Forelimb muscle (tissue), 1 donor: ENCODE measurements at places on chromosomes 13 and 19.

DNA sequence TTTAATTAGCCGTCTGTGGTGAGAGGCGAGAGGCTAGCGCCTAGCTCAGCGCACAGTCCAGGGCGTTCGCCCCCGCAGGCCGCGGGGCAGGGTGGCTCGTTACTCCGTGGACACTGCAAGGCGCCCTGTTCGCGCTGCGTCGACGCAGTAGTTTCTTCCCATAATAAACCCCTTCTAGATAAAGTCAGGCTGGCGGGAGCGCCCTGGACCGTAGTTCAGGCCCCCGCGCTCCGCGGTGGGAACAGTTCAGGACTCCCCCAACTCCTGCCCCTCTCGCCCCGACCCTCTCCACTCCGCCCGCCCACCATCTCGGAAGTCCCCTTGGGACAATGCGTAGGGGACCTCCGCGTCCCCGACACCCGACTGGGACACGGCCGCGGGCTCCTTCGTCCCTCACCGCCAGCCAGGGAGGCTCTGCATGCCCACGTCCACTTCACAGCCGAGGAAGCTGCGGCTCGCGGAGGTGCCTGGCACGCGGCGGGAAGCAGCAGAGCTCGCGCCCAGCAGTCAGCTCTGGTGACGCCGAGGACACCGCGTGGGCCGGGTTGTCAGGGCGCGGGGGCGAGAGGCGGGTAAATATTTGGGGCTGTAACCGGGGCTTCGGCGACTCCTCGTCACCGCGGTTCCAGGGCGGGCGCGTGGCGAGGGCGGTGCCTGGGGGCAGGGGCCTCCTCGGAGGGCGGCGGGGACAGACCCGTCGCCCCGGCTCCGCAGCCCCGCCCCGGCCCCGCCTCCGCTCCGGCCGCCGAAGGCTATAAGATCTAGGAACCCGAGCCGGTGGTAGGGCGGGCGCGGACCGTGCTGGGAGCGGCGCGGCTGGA is at the start of gene RGCC:
RGCC (plus strand) TSS at position 783 of the 821 bp plus-strand sequence. CDS start 158 bp downstream, outside the sequence.
- DNase-seq = no peak

- no peak for DNase-seq
Measured at GRCh38 chr19:41918653-41919244, 9.5 kb downstream of the ERFL start.

DNA sequence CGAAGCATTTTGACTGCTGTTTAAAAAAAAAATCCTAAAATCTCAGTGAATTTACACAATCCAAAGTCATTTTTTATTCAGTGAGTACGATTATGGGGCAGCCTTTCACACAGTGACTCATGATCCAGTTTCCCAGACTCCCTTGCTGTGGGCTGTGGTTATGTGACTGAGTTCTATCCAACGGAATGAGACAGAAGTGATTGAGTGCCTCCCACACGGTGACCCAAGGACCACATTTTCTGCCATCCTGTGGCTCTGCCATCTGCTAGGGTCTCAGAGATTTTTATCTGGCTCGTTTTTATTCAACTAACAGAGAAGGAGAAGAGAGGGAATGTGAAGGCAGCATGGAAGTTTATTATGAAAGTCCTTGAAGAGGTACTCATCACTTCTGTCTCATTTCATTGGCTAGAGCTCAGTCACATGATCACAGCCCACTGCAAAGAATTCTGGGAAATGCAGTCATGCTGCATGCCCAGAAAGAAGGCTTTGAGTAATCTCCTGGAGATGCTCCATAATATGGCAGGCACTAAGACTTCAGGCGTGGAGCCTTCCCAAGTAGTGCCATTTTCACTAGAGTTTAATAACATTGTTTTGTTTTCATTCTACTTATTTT is 999.4 kb downstream of the UQCRFS1 start:
- DNase-seq = no peak

GRCh38 chr13:60386250-60386649 is 10.8 kb upstream of the TDRD3 start:
- no peak for DNase-seq

GRCh38 chr13:72204291-72204690 is 337.3 kb upstream of the DACH1 start:
- no peak for DNase-seq

DNA sequence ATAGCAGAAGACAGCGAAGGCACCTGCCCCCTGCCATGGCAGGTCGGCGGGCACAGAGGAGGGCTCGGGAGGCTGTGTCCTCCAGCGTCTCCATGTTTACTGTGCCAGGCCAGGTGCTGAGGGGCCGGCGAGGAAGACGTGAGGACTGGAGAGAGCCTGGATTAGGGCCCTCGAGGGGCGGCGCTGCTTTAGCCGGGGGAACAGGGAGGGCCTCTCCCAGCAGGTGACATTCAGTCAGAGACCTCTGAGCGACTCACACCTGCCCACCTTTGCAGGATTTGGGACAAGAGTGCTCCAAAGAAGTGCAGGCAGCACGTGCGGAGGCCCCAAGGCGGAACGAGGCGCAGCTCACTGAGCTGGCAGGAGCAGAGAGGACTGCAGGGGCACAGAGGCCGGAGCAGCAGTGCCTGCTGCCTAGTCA is 17.6 kb downstream of the KDM4B start:
- no peak for DNase-seq

GRCh38 chr19:6238643-6239281 is 41.0 kb downstream of the MLLT1 start:
- DNase-seq = no peak

DNA sequence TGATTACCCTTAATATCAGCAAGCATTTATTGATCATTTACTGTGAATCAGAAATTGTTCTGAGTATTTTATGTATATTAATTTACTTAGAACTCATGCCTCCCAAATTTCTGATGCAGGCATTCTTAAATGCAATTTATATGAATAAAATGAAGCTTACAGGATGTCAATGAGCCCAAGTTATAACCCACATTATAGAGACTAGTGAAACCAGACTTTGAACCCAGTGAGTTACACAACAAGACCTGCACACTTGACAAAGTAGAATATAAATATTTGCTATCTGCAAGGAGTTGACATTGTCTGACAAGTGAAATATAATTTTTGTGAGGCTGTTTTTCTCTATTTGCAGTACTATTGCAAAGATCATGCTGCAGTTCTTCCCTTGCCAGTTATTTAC is 656.0 kb downstream of the GPC5 start:
- DNase-seq = no peak

- no peak for DNase-seq
Measured at GRCh38 chr19:47226426-47227351, 4.3 kb downstream of the BBC3 start.

- no peak for DNase-seq
Measured at GRCh38 chr13:41289463-41289881, 21.6 kb upstream of the NAA16 start.

DNA sequence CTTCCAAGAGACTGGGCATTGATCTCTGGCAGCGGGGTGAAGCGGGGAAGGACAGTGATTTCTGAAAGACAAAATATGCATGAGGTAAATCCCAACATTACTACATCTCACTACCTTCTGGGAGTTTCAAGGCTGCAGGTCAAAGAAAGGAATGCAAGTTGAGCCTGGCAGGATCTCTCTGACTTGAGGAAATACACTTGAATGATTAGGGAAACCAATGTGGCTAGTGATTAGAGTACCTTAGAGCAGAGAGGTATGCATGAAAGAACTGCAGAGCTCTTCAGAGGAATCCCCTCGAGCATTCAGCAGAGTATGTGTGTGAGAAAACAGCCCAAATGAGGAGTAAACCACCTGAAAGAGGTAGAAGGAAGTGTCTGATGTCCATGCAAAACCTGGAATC is 2874.1 kb upstream of the PCDH20 start:
- no peak for DNase-seq

DNA sequence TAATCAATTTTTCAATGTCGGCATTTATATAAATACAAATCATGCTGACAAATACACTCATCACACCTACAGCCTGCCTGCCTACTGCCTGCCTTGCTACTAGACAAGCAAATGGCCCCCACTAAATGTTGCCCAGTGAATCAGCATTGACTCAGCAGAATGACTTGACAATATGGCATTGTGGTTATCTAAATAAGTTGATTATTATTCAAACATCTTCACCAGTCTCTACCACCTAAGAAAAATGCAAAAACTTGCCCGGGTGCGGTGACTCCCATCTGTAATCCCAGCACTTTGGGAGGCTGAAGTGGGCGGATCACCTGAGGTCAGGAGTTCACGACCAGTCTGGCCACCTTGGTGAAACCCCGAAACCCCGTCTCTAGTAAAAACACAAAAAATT is 296.1 kb downstream of the PCDH9 start:
- no peak for DNase-seq

DNA sequence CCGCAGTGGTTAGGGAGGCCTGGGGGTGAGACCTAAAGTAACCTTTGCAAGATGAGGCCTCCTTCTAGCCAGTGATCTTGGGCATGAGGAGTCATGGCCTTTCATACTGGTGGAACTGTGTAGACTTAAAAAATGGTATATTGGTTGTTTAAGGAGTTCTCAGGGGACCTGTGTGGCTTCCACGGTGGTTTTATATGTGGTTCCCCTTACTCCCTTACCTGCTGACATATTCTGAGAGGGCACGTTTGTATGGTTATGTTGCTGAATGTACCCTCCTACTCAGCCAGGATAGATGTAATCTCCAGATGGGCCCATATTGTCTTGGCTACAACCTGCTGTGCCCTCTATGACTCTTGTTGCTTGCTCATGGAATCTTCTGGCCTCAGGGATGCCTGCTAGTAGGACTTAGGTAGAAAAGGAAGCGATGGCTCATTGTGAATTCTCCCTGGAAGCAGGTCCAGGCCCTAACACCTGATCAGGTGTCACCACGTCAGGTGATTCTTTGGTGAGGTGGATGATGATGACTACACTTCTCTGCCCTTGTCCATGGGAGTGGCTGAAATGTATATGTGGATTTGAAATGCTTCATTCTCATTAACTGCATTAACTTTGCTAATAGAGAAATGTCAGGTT is 1.8 kb downstream of the ZNF460 start:
- DNase-seq = no peak

DNA sequence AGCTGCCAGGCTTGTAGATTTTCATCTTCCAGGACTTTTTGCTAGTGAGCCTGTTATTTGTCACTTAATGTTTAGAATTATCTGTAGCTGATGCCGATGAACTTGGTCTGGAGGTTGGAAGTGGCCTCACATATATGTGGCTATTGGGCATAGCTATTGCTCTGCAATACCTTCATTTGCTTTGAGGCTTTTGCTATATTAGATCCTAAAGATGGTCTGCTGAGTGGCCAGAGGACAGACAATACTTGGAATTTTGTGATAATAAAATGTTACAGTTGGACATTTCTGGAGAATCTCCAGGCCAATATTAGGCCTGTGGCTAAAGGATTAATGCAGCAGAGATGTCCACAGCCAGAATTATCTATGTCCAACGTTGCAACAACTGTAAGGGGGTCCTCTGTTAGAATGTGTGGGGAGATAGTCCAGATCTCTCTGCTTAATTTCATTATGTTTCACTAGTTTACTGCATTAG is 222.3 kb downstream of the GPC5 start:
- no peak for DNase-seq

DNA sequence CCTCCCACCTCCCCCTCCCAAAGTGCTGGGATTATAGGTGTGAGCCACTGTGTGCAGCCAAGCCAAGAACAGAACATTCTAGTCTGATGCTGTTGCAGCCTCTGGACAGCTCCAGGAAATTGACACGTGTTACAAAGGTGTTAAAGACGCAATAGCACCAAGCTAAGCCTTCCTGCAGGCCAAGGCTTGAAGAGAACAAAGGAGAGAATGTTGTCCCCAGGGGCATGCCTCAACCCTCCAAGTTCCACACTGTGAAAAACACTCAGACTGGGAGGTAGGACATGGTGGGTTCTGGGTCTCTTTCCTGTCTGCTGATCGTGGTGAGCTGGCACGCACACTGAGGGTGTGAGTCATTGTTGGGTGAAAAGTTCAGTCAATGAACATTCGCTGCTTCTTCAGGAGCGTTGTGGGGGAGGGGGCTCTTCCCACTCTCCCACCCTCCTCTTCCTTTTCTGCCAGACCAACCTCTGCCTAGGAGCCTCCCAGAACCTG is 5.3 kb upstream of the PTPRS start:
- DNase-seq = no peak

GRCh38 chr13:101155920-101156319 is 260.4 kb downstream of the NALCN start:
- DNase-seq = no peak

DNA sequence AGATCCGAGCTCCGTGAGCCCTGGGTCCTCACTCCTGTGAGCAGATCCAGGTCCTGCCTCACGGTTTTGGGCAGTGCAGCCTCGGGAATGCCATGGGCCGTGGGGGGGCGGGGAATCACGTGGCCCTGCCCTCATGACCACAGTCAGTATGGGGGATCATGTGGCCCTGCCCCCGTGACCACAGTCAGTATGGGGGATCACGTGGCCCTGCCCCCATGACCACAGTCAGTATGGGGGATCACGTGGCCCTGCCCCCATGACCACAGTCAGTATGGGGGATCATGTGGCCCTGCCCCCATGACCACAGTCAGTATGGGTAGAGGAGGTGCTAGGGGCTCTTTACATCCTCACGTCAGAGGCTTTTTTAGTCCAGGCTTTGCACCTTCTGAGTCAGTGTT is 64.3 kb upstream of the F7 start:
- no peak for DNase-seq

GRCh38 chr13:32381539-32381938 is 46.4 kb downstream of the N4BP2L1 start:
- peak; percentile 8 for DNase-seq

- DNase-seq = no peak
Measured at GRCh38 chr13:30456290-30456689, 9.4 kb downstream of the HMGB1 start.

GRCh38 chr13:41788552-41788951 is 172.4 kb downstream of the VWA8 start:
- DNase-seq = no peak
